T-cell (primary cell): ENCODE measurements at places on chromosomes 2 and 18. TPM values are rescaled to one million over a fixed set of nuclear protein-coding genes. Genes with fewer than 3 reads are reported as not detected.
A peak's percentile ranks its signal among the peaks of the same experiment; 100 is the strongest.

The ABCG8 gene
- total RNA-seq = not detected

The SCN9A gene
- 0.06 TPM for total RNA-seq

DNA sequence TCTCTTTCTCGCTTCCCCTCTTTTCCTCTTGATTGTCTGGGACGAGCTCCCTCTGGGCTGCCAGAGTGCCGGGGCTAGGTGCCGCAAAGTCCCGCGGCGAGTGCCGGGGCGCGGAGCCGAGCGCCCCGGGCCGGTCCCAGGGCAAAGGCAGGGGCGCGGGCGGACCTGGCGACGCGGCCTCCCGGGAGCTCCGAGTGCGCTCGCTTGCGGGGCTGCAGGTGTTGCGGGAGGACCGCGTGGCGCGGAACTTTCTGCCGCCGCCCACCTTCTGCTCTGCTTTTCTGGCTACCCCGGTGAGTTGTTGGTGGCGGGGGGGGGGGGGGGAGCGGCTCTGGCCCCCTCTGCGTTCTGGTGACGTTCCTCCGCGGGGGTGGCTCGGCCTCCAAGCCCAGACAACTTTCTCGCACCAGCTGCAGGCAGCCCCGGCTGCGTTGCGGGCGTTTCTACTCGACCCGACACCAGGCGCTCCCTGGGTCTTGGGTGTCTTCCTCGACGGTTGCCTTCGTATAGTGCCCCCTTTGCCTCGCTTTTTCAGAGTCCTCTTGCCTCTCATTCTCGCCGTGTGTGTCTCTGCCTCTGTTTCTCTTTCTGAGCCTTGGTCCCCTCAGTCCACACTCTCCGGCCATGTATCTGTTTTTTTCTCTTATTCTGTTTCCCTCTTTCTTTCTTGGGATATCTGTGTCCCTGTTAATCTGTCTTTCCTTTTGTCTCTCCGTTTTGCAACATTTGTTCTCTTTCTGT, 759 bp downstream of the GALNT13 start:
- DNase-seq = no peak
- H3K27me3 ChIP-seq = peaks cover 18% of the 10 kb centered on the region
- no peak overlapping the region for H3K27ac ChIP-seq
- H3K4me1 ChIP-seq = no peaks in the 10 kb centered on the region
- no peak overlapping the region for H3K4me3 ChIP-seq

DNA sequence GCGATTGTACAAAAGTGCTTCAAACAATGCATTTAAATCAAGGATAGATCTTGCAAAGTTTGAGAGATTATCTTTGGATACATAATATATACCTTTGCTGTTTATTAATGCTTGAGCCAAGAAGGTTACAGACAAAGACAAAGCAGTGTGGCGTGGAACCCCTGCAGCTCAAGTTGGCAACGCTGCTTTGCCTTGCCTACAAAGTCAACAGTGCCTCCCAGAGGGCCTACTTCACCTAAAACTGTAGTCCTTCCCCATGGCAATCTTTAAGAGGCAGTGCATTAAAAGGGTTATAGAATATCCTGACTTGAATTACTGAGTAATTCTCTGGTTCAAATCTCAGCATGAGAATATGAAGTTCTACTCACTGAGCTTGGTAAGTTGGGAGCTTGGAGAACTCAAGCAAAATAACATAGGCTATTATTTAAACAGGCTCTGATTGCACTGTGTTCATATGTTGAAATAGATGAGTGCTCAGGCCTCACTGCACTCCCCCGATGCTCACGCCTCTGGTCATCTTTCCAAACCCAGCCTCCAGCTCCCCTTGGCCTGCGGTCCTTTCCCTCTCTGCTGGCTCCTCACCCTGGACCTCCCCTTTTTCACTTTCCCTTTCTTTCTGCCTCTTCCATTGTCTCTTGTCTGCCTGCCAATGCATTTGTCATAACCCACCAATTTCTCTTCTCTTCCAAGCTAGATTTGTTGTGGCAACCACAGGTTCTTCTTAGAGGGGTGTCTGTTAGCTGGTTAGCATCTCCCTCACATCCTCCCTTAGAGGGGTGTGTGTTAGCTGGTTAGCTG, 96.5 kb downstream of the MYT1L start:
- H3K27me3 ChIP-seq = no peaks in the 10 kb centered on the region
- no peak for DNase-seq
- H3K4me1 ChIP-seq = no peaks in the 10 kb centered on the region
- H3K36me3 ChIP-seq = no peaks in the 10 kb centered on the region
- no peak overlapping the region for H3K27ac ChIP-seq
- no peak overlapping the region for H3K4me3 ChIP-seq

- DNase-seq = no peak
- peak overlapping the region; percentile 86 for H3K27ac ChIP-seq
- H3K4me3 ChIP-seq = peak overlapping the region; percentile 40
- no peaks in the 10 kb centered on the region for H3K27me3 ChIP-seq
- H3K36me3 ChIP-seq = no peaks in the 10 kb centered on the region
These were observed 180.9 kb upstream of the ACVR2A start for GRCh38 chr2:147663962-147664361.

DNA sequence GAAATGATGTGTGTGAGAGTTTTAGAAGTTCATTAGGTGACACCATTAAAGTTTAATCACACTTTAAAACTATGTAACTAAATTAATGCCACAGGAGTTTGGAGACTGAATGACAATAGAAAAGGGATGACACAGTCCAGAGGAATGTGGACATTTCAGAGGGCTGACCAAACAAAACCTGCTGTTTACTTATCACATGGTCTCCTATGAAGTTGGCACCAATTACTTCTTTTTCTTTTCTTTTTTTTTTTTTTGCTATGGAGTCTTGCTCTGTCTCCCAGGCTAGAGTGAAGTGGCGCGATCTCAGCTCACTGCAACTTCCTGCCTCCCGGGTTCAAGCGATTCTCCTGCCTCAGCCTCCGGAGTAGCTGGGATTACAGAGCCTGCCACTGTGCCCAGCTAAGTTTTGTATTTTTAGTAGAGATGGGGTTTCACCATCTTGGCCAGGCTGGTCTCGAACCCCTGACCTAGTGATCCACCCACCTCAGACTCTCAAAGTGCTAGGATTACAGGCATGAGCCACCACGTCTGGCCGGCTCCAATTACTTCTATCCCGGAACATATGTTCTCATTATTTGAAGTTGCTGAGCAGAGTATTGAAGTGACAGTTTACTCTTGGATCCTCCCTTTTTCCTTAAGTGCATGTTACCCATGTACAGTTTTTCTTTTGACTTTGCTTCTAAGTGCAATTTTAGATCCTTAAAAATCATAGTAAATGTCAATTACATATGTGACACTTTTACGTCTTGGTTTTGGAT, 4.3 kb downstream of the AGPS start:
- peaks cover 16% of the 10 kb centered on the region for H3K4me1 ChIP-seq
- no peak overlapping the region for H3K4me3 ChIP-seq
- H3K27me3 ChIP-seq = no peaks in the 10 kb centered on the region

- H3K36me3 ChIP-seq = no peaks in the 10 kb centered on the region
- peak overlapping the region; percentile 59 for H3K27ac ChIP-seq
- no peak for DNase-seq
- peaks cover 14% of the 10 kb centered on the region for H3K4me1 ChIP-seq
- no peaks in the 10 kb centered on the region for H3K27me3 ChIP-seq
- H3K4me3 ChIP-seq = no peak overlapping the region
These were observed 140.3 kb upstream of the FOSL2 start for GRCh38 chr2:28252311-28252710.

DNA sequence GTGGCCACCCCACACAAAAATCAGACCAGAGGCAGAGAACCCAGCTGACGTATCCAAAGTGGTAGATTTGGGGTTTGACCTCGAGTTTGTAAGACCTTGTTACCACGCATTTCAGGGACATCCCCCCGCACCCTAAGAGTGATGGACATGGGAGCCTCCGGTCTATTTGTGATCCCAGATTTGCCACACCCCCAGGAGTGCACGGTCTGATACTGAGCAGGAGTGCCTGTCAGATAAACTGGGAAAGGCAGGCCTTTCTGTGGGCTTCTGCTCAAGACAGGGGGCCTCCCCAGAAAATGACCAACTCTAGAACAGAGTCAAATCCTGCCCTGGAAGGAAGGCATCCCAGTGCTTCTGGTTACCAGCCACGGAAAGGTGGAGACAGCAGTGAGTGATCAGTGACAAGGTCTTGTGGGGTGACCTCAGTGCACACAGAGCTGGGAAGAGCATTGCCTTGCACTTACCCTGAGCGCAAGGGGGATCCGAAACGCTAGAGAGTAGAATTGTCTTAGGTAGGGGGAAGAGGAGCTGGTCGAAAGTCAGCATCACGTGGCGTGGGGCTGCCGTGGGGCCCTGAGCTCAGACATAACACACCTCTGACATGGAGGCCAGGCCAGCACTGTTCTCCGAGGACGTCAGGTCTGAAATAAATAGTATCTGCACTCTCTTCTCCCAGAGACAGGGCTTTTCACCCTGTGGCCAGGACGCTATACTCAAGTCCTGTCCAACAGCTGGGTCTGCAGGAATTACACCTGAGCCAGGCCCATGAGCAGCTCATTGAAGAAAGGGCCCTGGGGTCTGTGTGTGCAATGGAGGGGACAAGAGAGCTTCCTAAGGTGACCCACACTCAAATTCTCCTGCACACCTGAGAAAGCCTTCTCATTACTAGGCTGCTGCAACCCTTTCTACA, 242.4 kb upstream of the SALL3 start:
- H3K4me1 ChIP-seq = no peaks in the 10 kb centered on the region
- no peaks in the 10 kb centered on the region for H3K36me3 ChIP-seq
- H3K4me3 ChIP-seq = no peak overlapping the region
- H3K27me3 ChIP-seq = no peaks in the 10 kb centered on the region

DNA sequence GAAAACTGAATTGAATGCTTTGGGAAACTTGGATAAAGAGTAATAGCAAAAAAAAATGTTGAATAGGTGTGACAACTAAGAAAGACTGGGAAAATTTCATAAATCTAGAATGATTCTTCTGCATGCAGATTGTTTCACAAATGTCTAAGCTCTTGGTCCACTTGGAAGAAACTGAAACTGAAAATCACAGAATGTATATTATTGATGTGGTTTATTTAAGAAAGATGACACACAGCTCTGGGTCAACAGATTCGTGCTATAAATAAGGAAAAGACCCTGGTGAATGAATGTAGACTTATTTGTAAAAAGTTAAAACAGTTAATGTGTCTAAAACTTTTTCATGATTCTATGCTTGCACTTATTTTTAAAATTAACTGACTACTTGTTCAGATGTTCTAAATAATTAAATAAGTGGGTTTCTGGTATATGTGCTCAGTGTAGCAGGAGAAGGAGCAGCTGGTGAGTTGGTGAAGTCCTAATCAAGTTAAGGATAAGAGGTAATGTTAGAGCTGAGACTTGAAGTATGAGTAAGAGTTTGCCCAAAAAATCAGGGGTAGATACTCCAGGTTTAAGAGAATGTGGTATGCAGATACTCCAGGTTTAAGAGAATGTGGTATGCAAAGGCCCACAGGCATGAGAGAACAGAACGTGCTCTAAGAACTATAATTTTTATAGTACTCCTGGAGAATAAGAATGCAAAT, 24.5 kb downstream of the UGP2 start:
- H3K4me3 ChIP-seq = no peak overlapping the region
- peaks cover 18% of the 10 kb centered on the region for H3K36me3 ChIP-seq
- H3K27ac ChIP-seq = no peak overlapping the region
- H3K27me3 ChIP-seq = no peaks in the 10 kb centered on the region
- DNase-seq = no peak
